SIG-M5 (cell line): ENCODE measurements at places on chromosomes 12 and 14.

DNA sequence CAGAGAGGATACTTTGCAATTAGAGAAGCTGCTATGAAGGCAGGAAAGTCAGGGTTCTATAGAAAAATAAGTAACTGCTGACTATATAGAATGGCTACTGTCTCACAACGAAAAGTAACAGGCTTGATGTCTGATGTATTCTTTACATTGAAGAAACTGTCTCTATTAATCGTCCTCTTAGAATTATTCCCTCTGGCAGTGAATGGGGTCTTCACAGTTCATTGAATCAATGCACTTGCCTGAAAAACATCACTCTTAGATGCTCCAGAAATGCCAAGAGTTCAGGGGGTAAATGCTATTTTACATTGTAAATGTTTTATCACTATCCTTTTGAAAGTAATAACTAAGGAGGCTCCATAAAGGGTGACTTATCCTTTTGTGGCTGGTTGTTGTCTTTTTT lies 37.7 kb upstream of the CRACR2A start:
- no peak for DNase-seq

DNA sequence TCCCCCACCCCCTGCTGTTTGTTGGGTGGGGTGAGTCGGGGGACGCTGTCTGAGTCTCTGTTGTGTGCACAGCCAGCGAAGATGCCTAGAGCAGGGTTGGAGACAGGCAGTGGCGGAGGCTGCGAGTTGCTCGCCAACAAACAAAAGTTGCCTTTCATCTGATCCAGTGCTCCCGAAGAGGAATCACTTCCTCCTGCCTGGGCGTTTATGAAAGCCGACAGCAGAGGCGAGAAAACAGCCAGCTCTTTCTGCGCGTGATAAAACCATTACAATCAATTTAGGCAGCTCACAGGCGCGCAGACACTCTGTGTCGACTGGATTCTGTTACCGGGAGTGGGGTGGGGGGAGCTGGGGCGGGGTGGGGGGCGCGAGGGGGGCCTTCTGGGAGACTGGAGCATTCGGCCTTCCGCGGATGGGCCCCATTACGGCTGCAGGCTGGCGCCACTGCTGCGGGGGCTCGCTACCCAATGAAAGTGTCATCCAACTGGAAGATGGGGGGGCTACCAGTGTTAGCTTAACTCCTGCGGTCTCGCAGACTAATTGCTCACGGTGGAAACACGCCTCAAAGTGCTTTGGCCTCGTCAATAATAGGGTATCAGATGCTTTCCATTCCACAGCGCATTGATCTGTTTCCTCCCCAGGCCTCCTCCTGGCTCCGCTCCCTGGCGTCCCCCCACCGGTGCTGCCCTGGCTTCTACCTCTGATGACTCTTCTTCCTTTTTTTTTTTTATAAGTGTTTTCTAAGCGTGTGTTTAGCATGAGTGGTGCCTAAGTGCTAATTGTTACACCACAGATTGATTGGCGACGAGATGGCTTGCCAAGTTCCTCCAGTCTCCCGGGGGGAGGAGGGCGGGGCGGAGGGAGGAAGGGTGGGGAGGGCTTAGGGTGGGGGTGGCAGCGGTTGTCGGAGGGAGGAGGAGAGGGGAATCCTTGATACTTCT lies 678.4 kb downstream of the MED13L start:
- no peak for DNase-seq

DNA sequence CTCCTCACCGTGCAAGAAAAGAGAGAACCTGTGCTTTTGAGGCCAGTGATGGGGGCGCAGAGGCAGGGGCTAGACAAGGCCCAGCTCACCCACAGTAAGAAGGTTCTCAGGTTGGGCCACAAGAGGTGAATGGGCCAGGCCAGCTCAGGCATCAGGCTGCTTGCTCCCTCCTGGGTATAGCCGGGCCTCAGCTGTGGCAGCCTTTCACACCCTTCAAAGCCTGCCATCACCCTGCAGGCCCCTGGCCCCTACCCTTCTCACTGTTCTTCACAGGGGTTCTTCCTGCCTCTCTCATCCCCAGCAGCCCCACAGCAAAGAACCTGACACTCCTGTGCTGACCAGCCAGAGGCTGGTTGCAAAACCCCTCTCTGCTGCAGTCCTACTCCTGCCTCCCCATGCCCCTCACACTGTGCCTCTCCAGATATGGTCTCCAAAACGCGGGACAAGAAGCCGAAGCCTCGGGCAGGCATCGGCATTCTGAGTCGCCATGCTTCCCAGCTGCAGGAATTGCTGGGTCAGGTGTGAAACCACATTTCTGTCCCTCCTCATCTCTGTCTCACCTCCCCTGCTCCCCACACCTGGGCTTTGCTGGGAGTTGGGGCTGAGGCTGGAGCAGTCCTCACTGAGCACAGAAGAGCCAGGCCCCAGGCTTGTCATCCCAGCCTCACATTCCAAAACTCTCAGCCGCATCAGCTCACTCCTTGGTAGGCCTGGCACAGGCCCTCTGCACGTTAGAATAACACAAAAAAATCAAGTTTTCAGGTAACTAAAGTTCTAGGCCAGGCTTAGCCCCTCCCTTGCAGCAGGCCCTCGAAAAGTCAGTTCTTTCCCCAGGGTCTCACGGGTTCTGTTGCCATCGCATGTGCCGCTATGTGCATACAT lies 6.9 kb upstream of the FAIM2 start:
- DNase-seq, result no peak

- no peak for DNase-seq
These were observed 7.4 kb upstream of the CD9 start for GRCh38 chr12:6192604-6193380.

DNA sequence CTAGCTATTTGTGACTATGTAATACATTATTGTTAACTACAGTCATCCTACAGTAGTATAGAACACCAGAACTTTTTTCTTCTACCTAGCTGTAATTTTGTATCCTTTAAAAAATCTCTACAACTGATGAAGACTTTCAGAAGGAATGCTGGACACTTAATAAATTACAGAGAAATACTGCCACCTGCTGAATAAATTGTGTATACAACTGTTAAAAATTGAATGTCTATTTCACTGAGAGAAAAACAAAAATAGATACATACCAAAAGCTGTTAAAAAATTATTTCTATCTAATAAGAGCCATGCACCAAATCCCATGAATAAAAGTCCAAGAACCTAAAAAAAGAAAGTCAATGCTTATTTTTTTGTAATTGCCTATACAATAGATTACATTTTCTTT lies 6.6 kb downstream of the TSPAN19 start:
- no peak for DNase-seq

- DNase-seq, result no peak
These were observed 366.5 kb upstream of the OR4E1 start for GRCh38 chr14:22039938-22040780.

DNA sequence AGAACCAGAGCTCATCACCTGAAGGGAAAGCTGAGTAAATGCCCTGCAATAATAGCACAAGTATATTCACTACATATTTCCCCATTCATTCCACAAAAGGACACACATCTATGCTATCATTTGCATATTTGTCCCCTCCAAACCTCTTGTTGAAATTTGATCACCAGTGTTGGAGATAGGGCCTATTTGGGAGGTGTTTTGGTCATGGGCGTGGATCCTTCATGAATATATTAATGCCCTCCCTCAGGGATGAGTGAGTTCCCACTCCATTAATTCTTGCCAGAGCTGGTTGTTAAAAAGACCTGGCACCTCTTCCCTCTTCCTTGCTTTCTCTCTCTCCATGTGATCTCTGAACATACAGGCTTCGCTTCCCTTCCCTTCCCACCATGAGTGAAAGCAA lies 18.6 kb upstream of the ZDHHC17 start:
- no peak for DNase-seq

- no peak for DNase-seq
These were observed 149.7 kb upstream of the ARHGAP5 start for GRCh38 chr14:31927348-31927832.

DNA sequence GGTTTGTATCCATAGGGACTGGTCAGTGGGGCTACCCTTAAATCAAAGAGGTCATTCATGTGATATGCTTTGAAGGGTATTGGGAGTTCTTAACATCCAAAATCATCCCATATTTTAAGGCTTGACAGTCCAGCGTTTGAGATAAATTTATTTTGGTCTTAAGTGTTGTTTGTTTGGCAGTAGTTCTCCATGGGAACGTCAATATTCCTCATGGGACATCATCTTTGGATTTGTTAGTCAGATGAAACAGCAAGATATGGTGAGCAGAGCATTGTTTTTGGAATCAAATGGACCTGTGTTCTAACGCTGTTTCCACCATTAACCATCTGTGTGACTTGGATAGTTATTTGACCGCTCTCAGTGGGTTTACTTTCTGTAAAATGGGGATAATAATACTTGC lies 45.9 kb upstream of the GSG1 start:
- no peak for DNase-seq

GRCh38 chr12:26874501-26875296 lies 41.7 kb upstream of the ITPR2 start:
- DNase-seq, result peak; percentile 27

DNA sequence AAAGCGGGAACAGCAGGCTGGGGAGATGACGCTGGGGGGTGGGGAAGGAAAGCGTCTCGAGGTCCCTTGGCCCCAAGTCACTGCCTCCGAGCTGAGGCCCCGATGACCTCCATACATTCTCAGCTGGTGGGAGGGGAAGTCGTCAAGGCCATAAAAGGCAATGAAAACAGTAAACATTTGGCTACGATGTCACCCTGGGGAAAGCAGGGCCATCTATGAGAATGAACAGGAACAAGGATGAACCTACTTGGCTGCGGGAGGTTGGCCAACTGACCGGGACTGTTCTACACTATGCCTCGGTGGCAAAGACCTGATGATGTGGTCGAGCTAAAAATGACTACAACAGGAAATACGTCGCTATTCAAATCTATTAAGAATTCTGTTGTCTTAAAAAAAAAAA lies 19.5 kb downstream of the PRKAB1 start:
- no peak for DNase-seq

- DNase-seq, result no peak
These were observed 54.2 kb downstream of the SPTB start for GRCh38 chr14:64825509-64825908.

GRCh38 chr12:67426067-67426466 lies 156.9 kb downstream of the CAND1 start:
- DNase-seq, result no peak

GRCh38 chr14:106417224-106418049 lies 891.1 kb downstream of the TMEM121 start:
- DNase-seq, result no peak

DNA sequence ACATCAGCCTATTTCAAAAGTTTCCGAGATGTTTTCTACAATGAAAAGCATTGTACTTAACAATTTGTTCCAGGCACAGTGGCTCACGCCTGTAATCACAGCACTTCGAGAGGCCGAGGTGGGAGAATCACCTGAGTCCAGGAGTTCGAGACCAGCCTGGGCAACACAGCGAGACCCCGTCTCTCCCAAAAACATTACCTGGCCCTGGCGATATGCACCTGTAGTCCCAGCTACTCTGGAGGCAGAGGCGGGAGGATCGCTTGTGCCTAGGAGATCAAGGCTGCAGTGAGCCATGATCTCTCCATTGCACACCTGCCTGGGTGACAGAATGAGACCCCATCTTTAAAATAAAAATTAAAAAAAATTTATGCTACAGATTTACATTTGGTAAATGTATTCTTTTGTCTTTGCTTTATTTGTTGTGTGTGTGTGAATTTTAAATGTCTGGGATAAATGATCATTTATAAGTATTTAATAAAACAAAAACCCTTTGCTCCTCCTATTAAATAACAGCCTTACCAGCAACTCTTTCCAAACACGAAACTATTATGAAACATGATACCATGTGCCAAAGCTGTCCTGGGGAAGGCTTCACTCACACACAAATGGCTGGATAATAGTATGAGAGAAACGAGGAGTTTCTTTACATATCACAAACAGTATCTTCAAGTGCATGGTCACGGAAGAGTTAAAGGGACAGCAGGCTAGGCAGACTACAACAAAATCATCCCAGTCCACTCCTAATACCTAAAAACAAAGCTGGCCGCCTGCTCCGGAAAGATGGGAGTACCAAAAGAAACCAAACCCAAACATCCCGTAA lies 1.1 kb downstream of the ATXN3 start:
- DNase-seq, result no peak

- DNase-seq, result no peak
These were observed 4.2 kb upstream of the TRHDE start for GRCh38 chr12:72267974-72268373.

GRCh38 chr12:42447371-42447786 lies 121.4 kb downstream of the PPHLN1 start:
- no peak for DNase-seq

GRCh38 chr14:89814126-89814525 lies 140.4 kb downstream of the EFCAB11 start:
- DNase-seq, result no peak

DNA sequence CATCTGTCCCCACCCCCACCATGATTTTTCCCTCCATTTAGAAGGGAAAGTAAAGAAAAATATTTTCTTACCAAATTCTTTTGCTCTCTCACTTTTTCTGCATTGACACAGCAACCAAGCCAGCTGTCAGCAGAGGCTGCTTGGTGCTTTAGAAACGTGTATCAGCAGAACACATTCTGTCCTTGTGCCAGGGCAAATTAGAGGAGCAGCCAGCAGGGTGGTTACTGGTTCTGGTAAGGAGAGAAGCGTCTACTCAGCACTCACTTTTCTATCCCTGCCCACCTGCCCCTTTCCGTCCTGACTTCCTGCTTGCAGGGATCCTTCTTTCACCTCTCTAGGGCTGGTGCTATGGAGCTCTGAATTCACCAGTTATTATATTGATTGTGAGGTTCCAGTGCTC lies 327.5 kb upstream of the PDE3A start:
- no peak for DNase-seq

- DNase-seq, result no peak
These were observed 22.9 kb downstream of the KCNA1 start for GRCh38 chr12:4932576-4932975.

DNA sequence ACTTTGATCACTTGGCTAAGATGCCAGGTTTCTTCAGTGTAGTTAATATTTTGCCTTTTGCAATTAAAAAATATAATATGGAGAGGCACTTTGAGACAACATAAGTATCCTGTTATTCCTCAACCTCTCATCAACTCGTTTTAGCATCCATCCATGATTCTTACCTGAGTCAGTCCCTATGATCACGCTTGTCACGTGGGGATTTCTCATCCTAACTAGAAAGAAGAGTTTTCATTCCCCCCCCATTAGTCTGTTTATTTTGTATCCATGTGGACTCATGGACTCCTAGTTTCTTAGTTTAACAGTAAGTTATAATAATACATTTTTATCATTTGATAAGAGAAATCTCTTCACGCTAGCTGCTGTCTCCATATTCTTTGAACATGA lies 110.3 kb downstream of the SLC25A47 start:
- no peak for DNase-seq

GRCh38 chr12:69024907-69025306 lies 91.9 kb upstream of the CPM start:
- no peak for DNase-seq

- DNase-seq, result no peak
These were observed 19.0 kb upstream of the FOXN3 start for GRCh38 chr14:89435892-89436656.

- no peak for DNase-seq
These were observed 44.5 kb downstream of the MAP1LC3B2 start for GRCh38 chr12:116603546-116604177.

GRCh38 chr14:95485222-95485819 lies 31.1 kb downstream of the SYNE3 start:
- no peak for DNase-seq

GRCh38 chr14:29846339-29847055 lies 81.2 kb downstream of the PRKD1 start:
- DNase-seq, result no peak
